ENCODE measurements at places on chromosomes 2 and 18.

GRCh38 chr2:101556033-101556459, 81.1 kb upstream of the RFX8 start:
- no peak for DNase-seq

- DNase-seq, result no peak
These were observed 433.4 kb upstream of the MEIS1 start for GRCh38 chr2:66001538-66001937.

- DNase-seq, result no peak
These were observed 18.7 kb downstream of the ELAC1 start for GRCh38 chr18:50986360-50987087.

GRCh38 chr2:124121760-124122275, 96.7 kb downstream of the CNTNAP5 start:
- no peak for DNase-seq

DNA sequence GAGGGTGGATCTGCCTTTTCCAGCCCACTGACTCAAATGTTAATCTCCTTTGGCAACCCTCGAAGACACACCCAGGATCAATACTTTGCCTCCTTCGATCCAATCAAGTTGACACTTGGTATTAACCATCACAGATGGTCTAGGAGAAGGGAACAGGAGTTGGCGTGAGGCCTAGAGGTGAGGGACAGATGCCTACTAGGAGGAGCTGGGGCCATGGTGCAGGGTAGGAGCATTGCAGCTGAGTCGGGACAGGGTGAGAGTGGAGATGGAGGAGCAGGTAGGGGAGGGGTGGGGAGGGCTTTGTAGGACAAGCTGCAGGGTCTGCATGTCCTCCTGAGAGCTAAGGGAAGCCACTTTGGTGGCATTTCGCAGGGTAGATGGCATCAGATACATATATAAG, 140.0 kb downstream of the VAPA start:
- DNase-seq, result no peak

- no peak for DNase-seq
These were observed 100.2 kb downstream of the STK39 start for GRCh38 chr2:168146892-168147810.

- no peak for DNase-seq
These were observed 54.9 kb upstream of the MAP2 start for GRCh38 chr2:209368914-209369313.

DNA sequence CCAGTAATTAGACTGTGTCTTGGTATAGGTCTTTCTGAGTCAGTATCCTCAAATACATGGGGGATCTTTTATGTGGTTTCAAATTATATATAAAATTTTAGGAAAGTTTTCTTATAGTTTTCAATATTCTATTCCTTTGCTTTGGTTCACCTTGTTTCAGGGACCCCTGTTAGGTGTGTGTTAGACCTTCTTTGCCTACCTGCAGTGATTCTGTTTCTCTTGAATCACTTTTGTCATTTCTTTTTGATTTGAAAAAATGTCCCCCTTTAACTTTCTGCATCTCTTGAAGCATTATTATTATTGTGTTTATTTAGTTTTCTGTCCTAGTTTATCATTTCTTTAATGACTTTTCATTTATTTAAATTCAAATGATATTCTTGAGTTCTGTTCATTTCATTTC, 98.7 kb downstream of the FHOD3 start:
- no peak for DNase-seq

GRCh38 chr2:105859694-105859951, 114.9 kb downstream of the NCK2 start:
- DNase-seq, result no peak

DNA sequence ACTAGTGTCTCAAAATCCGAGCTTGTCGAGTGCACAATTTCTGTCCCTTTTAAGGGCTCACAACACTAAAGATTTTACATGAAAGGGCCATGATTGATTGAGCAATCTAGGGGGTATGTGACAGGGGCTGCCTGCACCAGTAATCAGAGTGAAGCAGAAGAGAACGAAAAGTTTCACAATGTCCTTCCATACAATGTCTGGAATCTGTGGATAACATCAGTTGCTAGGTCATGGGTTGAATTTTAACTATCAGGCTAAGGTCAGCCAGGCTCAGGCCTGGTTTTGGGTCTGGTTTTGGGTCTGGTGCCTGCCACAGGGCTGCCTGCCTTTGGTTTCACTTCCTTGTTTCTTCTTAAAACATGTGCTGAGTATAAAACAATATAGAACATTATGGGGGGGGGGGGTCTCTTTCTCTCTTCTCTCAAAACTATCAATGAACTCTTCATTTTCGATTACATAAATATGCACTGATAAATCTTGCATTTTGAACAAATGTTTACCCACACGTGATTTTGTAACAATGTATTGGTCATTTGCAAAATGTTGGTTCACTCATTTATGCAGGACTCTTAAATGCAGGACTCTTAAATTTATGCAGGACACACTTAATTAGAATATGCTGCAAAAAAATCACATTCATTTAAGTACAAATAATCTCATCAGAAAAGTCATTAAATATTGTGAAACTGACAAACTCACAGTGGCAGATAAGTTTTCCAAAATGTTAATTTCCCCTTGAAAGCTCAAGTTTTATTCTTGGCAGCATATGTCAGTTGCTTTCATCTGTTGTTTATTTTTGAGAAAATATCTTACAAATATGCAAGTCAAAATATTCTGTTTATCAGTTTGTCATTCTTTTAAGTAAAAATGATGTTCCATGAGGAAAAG, 290.5 kb upstream of the KYNU start:
- DNase-seq, result no peak

GRCh38 chr2:218014706-218015585, 12.2 kb upstream of the TNS1 start:
- DNase-seq, result no peak

DNA sequence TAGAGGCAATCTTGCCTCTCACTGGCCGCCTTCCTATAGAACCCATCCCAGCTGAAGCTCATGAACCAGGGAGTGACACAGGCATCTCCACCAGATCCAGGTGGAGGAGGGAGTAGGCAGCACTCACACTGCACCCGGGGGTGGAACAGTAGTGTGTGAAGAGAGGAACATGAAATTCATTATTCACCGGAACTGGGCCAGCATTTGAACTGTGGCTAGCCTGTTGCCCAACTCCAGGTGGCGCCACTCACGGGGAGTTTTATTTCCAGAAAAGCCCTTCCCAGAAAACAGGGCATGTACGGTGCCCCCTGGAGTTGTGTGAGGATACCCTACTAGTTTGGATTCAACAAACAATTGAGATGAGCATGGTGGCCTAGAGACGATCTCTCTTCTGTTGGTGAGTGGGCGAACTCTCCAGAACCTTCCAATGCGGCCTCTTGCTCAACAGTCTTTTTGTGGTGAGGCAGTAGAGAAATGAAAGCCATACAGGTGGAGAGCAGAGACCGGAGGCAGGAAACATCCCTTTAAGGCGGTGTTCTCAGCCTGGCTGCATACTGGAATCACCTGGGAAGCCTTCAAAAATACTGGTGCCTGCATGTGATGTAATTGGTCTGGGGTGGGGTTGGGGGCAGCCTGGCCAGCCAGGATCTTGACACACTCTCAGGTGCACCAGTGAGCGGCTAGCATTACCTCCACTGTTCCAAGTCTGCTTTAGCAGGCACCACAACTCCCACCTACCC, 73.5 kb upstream of the NEDD4L start:
- no peak for DNase-seq

DNA sequence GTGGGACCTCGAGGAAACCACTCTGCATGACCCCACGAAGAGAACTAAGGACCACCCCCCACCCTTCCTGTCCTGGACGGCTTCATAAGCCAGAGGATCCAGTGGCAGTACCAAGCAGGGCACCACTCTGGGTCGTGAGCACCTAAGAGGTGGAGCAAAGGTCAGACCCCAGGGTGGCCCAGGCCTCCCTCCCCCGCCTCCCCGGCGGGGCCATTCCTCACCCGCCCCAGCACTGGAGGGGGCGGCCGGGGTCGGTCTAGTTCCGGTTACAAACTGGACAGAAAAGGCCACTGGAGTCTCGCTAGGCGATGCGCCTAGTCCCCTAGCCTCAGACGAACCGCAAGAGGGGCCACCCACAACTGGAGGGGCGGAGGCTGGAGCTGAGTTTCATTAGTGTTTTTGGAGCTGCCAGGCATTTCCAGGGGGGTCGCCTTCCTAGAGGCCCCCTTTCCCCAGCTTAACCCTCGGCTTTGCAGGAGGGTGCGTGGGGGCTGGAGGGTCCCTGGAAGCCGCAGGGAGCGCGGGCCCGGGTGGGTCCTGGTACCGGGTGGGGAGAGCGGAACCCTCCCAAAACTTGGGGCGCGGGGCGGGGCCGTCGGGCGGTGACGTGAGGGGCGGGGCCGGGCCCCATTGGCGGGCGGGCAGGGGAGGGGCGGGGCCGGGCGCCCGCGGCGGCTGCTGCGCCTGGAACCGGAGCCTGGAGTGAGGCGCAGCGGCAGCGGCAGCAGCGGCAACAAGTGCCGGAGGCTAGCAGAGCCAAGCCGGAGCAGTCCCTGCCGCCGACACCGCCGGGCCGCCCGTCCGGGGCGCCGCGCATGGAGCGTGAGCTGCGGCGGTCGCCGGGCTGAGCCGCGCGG, at the start of gene B3GNT2:
Gene B3GNT2 (plus strand): TSS at position 695 of the 857 bp plus-strand sequence. CDS start 26,106 bp downstream, outside the sequence.
- DNase-seq, result peak; percentile 49

DNA sequence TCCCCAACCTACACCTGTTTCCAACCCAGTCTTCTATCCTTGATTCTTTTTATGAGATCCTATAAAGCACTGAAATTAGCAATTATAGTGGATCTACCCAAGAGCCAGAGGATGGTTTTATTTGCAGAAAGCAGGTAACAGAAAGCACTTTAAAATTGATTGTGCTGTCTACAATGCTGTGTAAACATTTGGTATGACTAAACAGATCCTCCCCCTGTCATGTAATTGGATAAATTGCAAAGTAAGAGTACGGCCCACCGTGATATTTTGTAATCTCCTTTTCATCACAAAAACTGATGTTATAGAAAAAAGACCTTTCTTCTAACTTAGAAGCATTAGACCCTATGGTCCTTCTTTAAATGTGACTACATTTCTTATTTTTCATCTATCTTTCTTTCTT, 11.3 kb upstream of the PPP3R1 start:
- DNase-seq, result no peak

DNA sequence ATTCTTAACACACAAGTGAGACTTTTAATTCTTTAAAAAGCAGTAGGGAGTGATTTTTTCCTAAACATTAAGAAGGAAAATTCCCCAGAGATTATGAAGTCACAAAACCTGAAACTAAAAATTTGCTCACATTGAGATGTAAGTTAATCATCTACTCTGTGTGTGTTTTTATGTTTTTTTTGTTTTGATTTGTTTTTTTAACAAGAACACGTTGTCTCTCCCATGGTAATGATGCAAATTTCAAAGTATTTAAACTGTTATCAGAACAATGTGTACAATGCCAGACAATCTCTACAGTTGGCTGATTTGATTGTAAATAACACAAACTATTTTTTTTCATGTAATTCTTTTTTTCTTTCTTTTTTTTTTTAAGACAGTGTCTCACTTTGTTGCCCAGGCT, 71.5 kb downstream of the COLEC12 start:
- DNase-seq, result no peak

- DNase-seq, result no peak
These were observed 86.4 kb downstream of the DGKD start for GRCh38 chr2:233440714-233441113.

- no peak for DNase-seq
These were observed 455.1 kb upstream of the HS6ST1 start for GRCh38 chr2:128773641-128774319.

GRCh38 chr2:219861307-219861706, 233.9 kb downstream of the SLC4A3 start:
- DNase-seq, result no peak

GRCh38 chr2:204753841-204754240, 208.6 kb downstream of the PARD3B start:
- no peak for DNase-seq

DNA sequence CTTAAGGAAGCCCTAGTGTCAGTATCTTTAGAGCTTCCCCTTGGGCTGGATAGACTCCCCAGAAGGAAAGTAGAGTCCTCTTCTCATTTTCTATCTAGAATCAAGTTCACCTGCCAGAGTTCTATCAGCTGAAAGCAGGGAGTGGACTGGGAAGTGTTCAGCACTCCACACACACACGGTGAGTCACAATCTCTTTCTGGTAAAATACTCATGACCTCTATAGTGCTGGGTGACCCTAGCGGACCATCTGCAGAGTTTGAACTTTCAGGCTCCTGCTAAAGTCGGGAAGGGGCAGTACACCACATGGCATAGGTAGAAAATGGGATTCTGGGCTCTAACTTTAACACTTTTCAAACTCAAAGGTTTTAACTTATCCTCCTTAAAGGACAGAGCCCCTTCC, 43.3 kb downstream of the SAP130 start:
- no peak for DNase-seq

GRCh38 chr2:66331176-66331575, 103.7 kb upstream of the MEIS1 start:
- DNase-seq, result no peak

DNA sequence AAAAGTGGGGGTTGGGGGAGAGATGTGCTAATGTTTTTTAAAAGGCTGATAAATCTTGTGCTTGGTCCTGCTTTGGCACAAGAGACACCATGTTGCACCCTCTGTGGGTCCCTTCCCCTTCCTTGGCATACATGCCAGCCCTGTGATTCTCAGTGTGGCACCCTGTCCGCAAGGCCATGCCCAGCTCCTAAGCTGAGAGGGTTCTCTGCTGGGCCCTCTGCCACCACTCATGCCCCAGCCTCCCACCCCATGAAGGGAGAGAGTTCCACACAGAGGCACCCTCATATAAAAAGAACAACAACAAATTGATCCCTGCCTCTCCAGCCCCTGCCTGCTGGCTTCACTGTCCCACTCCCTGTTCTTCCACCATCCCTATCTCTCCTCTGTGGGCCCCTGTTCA, 2.5 kb upstream of the ADCY3 start:
- no peak for DNase-seq

GRCh38 chr2:202267495-202267894, 1.9 kb downstream of the NOP58 start:
- DNase-seq, result no peak

DNA sequence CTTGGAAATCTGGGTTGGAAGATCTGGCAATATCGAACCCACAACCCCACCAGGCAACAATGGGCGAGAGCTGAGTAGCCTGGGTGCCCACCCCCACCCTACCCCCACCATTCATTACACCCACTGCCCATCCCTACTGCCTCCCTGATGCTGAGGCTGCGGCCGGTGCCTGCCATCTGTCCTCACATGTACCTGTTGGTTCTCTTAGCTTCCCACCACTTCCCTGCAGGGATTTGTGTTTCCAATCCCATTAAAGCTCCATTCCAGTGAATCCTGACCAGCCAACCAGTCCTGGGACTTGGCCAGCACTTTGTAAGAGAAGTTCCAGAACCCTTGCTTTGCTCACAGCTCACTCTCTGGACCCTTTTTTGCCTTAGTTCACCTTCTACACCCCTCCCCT, 163.0 kb upstream of the SH3BP4 start:
- no peak for DNase-seq

- DNase-seq, result no peak
These were observed 786.8 kb downstream of the KCNJ3 start for GRCh38 chr2:155485141-155485842.

- DNase-seq, result no peak
These were observed 51.7 kb downstream of the CABYR start for GRCh38 chr18:24190590-24190989.

DNA sequence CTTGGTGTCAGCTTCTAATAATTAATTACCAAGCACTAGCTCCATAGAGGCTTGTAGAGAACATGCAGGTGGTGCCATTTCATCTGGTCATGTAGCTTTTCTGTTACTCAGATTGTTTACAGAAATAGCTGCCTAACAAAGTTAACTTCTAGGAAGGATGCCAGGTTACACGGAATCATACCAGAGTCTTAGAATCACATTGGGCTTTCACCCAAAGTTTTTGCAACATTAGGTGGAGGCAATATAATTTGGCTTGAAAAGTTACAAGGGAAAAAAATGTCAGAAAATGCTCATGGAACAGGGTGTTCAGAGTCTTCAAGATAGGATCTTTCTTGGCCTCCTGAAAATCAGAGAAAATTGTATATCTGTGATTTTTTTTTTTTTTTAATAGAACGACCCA, 135.6 kb downstream of the ARHGAP15 start:
- DNase-seq, result no peak
